ENCODE measurements at places on chromosomes 16 and 17.

GRCh38 chr17:38667099-38667786 is 7.5 kb downstream of the EPOP start:
- DNase-seq, result no peak

DNA sequence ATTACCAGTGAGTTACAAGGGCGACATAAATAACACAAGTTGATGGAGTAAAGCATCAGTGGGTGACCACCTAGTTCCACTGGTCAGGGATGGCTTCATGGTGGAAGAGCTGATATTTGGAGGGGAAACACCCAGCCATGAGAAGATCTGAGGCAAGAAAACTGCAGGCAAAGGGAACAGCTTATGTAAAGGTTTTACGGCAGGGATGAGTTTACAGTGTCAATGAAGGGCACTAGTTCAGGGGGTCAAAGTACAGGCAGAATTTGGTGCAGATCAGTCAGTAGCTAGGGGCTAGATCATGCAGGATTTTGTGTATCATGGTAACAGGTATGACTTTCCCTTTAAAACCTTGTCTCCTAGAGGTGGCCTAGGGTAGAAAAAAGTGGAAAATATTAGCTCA is 339.6 kb downstream of the PMP22 start:
- no peak for DNase-seq

DNA sequence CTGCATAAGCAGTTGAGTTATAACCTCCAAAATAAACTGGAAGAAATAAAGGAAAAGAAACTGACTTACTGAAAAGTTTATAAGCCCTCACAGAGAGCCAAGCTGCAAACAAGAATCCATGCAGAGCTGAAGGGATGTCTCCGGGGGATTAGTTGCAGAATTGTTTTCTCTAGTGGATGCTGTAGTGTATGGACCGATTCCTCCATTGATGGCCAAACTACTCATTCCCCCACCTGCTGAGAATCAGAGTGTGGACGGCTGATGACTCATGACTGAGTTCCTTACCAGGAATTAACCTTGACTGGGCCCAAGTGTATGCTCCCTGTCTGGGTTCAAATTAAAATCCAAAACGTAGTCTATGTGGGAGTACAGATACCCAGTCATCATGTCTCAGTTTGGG is 93.9 kb upstream of the CDH8 start:
- no peak for DNase-seq

DNA sequence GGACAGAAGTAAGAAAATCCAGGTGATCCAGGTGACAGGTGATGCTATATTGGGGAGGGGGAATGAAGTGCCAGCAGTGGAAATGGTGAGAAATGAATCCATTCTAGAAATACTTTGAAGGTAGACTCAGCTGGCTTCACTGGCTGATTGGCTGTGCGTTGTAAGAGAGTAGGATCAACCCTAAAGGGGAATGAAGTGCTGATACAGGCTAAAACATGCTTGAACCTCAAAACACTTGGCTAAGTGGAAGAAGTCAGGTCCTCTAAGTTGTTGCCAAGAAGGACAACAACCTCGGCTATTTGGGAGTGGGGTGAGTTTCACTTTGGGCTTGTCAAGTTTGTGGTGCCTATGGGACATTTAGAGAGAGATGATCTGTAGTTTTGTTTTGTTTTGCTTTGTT is 24.1 kb upstream of the SCNN1B start:
- DNase-seq, result no peak

DNA sequence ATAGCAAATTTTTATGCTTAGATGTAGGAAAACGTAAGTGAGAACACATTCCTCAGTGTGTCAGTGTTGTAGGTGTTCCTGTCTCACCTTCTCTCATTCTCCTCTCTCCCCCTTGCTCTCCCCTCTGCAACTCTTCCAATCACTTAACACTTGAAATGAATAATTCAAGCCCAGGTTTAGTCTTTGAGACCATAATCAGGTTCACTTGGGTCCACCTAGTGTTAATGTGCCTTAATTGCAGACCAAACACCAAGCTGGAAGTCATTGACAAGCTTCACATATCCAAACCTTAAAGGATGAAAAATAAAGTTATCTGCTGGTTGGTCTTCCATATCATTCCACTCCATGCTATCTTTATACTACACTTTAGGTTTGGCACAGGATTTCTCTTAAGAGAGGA is 37.0 kb downstream of the STXBP4 start:
- DNase-seq, result no peak

DNA sequence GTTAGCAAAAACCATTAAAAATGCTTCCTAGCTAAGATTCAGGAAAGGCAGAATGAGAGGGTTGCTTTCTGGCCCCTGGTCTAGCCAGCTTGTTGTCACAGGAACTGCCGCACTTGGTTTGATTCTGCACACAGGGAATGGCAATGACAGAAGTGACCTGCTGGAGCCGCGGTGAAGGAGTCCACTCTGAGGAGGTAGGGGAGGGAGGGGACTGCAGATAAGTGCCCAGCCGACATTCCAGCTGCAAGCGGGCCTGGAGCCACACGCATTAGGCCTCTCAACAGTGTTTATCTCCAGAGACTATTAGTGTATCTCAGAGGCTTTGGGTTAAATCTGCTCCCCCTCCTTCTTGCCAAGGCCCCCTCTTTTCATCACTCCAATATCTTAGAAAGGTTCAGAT is 38.6 kb downstream of the CDRT15 start:
- DNase-seq, result no peak

- no peak for DNase-seq
Measured at GRCh38 chr17:76492123-76492988, 8.9 kb downstream of the RHBDF2 start.

GRCh38 chr16:87241137-87241771 is 75.9 kb downstream of the C16orf95 start:
- no peak for DNase-seq

GRCh38 chr17:63911657-63912100 is 621 bp upstream of the CSHL1 start:
- DNase-seq, result no peak

GRCh38 chr17:2222301-2222700 is 81.3 kb downstream of the SMG6 start:
- DNase-seq, result no peak

GRCh38 chr16:17469011-17469740 is 1.6 kb downstream of the XYLT1 start:
- no peak for DNase-seq

- no peak for DNase-seq
Measured at GRCh38 chr17:44722254-44722653, 13.8 kb downstream of the DBF4B start.

DNA sequence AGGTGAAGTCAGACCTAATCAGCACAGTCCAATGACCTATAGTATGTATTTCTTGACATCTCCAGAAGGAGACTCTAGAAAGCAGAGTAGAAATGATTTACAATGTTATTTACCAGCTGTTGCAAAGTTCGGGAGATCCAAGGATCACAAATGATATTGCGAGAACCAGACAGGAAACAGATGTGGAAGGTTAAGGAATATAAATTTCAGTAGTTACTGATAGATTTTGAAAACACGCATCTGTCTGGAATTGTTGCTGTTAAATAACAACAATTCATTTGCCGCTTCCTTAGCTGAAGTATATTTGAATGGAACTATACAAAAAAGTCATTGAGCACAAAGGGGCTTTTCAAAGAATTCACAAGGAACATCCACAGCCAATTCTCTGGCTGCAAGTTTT is 72.0 kb downstream of the STXBP4 start:
- DNase-seq, result no peak
